ENCODE measurements at places on chromosomes 6 and 20.

DNA sequence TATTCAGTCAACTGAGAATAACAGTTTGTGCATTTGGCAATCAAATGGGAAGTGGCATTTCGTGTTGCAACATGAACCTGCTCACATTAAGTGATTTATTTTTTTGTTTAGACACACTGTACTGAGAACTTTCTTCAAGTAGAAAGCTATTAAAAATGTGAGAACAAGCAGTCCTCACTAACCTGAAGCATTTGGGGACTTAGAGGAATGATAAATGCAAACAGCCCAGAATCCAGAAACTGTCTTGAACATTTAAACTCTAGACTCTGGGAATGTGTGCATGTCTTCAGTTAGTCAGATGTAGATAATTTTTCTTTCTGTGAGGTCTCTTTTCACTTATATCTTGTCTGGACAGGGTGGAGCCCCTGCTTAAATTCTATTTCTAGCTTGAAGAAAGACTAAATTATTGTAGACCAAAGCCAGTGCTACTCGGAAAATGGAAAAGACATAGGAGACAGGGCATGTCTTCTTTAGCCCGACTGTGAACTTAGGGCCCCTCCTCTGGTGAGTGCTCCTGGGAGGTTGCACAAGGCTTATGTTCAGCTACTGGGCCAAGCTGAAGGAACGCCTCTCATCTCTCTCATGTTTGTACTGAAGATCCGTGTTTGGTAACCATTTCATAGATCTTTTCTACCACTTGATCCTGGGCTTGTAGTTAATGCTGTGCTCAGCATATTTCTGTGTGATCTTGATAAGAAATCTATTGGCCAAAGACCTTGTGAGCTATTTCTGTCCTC, 70.1 kb downstream of the SLX4IP start:
- no peak for DNase-seq

DNA sequence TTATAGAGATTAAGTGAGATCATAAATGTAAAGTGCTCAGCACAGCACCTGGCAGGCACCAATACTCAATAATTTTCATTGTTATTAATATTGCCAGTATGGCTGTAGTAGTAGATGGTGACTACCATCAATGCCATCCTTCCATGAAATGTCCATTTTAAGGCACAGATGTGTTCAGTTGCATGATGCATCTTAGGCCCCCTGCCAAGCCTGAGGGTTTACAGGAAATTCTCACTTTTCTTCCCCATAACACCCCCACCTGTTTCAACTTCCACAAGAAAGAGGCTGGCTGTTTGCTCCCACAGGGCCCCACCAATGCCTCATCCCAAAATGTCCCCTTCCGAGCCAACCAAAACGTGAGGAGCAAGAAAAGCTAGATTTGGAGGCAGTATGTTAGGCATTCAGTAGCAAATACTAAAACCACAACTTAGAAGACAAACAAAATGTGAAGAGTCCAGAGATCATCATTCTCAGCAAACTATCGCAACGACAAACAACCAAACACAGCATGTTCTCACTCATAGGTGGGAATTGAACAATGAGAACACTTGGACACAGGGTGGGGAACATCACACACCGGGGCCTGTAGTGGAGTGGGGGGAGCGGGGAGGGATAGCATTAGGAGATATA, 110.6 kb upstream of the NHSL1 start:
- DNase-seq = no peak

DNA sequence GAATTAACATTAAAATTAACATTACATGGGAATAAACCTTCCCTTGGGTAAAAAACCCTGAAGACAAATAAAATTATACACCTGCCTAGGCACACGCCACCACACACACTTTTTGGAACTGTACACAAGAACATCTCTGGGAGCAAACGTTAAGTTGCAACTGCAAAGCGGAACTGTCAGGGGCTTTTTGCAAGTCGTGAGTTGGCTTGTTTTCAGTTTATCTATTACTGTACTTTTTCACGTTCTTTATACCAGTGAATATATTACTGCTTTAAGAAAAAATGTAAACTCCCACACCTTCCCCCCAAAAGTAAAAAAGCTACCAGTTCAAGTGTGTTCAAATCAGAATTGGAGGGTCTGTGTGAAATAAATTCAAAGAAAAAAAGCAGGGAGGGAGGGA, 65.5 kb upstream of the NFATC2 start:
- DNase-seq = no peak

- no peak for DNase-seq
Observed at GRCh38 chr6:135062735-135063134, 8.1 kb upstream of the HBS1L start.

DNA sequence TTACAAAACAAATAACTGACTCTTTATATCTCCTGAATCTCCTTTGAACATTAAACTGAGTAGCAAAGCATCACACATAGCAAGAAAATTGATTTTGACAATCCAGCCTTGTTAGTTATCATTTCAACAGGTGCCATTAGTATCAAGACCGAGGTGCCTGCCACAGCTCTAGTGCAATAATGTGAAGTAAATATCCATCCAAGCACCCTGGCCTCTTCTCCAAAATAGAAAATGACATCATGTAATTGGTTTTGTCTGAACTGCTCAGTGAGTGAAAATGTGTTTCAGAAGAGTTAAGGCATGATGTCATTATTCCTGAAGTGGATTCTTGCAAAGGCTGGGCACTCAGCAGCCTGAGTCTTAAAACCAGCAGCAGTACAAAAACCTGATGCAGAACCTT, 341.4 kb downstream of the PLCB1 start:
- DNase-seq = no peak

- DNase-seq = no peak
Observed at GRCh38 chr6:56959938-56960337, 5.0 kb downstream of the BEND6 start.

GRCh38 chr6:4327841-4328240, 192.5 kb upstream of the ECI2 start:
- DNase-seq = no peak

- DNase-seq = peak; percentile 31
Observed at GRCh38 chr6:16690608-16691142, 70.6 kb downstream of the ATXN1 start.

DNA sequence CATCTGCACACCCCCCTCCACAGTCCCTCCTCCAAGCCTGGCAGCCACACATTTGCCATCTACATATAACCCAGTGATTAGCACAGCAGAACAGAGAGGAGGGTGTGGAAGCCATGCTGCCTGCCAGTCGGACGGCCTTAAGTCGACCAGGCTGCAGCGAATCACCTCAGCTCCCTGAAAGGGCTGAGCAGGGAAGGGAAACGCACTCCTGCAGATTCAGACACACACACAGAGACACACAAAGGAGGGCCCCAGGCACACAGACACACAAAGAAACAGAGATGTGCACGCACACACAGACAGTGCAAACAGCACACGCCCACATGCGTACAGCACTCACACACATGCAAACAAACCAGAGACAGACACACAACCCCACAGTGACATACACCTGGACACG, 11.2 kb upstream of the SIRPA start:
- DNase-seq = no peak

DNA sequence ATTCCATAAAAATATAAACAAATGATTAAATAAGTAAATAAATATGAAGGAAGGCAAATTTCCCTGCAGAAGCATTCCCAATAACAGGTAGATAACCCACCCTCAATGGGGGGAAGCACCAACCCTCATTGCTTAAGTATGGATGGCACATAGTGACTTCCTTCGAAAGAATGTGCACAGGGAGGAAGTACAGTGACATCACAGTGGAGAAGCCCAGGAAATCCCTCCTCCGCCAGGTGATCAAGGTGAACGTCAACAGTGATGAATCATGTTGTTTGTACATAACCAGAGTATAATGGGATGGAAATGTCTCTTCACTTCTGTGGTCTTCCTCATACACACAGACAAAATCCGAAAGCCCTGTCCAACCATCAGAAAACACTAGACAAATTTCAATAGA, 267.9 kb downstream of the THBS2 start:
- no peak for DNase-seq

DNA sequence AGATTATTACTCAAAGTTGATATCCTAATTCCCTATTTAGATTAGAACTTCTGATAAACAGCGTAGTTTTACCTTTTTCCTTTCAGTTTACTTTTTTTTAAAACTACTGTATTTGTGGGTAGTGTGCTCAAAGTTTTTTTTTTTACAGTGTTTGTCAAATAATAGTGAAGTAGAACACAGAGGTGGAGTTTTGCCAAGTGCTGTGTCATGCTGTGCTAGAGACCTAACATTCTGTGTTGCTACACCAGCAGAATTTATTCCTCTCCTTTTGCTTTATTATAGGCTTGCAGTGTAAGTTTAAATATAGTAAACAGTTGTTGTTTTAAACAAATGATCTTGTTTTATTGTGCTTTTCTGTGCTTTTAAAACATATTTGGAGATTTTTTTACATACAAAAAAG, 125.4 kb downstream of the HIVEP1 start:
- no peak for DNase-seq

GRCh38 chr6:27145731-27146455, 101.6 kb upstream of the PRSS16 start:
- DNase-seq = peak; percentile 60

DNA sequence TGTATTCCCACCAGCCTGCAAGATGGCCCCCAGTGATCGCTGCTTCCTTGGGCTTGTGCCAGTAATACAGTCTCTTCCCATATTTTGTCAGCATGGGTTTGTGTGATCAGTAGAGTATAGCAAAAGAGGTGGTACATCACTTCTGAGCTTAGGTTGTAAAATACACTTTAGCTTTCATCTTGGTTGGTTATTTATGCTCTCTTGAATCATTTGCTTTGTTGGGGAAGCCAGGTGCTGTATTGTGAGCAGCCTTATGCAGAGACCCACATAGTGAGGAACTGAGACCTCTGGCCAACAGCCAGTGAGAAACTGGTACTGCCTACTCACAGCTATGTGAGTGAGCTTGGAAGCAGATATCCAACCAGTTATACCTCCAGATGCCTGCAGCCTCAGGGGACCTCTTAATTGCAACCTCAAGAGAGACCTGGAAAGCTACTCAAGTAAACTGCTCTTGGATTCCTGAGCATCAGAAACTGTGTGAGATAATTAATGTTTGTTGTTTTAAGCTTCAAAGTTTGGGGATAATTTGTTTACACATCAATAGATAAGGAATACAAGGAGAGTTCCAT, 229.3 kb downstream of the FARS2 start:
- no peak for DNase-seq

- no peak for DNase-seq
Observed at GRCh38 chr6:15061180-15061641, 184.7 kb upstream of the JARID2 start.

- DNase-seq = no peak
Observed at GRCh38 chr6:132465530-132466485, 47.1 kb downstream of the STX7 start.

- DNase-seq = no peak
Observed at GRCh38 chr20:2749951-2750490, 50.4 kb downstream of the CPXM1 start.

- no peak for DNase-seq
Observed at GRCh38 chr6:97864366-97864765, 581.4 kb upstream of the MMS22L start.

- no peak for DNase-seq
Observed at GRCh38 chr6:25731721-25732120, 22.8 kb upstream of the SLC17A4 start.

GRCh38 chr20:51091406-51092195, 68.7 kb upstream of the KCNG1 start:
- no peak for DNase-seq

DNA sequence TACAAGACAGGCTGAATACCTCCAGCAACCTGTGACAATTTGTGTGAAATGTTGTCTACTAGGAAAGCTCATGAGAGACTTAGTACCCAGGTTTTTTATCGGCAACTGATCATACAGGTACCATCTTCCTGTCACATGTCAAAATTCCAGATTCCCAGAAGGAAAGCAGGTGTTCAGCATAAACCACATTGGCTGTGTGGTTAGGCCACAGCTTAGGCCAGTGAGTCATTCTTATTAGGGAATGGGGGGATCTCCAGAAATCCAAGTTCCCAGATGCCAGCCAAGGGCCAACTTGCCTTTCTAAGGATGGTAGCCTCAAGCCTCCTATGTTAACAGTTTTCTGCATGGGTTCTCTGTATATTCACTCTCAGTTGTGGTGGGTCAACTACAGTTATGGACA, 65.9 kb downstream of the FAM184A start:
- no peak for DNase-seq

GRCh38 chr6:68738039-68738438, 103.0 kb downstream of the ADGRB3 start:
- DNase-seq = no peak

DNA sequence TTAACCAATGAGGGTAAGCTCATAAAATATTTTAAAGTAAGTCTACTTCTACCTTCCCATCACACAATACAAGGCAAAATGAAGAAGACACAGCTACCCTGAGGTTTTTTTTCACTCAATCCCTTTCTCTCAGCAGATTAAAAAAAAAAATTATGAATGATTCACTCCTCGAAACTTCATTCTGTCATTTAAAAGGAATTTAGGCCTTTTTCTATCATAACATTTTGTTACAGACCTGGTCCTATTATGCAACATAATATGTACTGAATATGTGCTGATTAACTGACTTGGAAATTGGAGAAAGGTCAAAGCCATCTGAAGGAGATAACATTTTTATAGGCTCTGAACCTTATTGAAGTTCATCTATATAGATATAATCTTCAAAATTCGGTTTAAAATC, 45.5 kb downstream of the PRL start:
- no peak for DNase-seq

- DNase-seq = no peak
Observed at GRCh38 chr20:21504323-21504722, 9.5 kb downstream of the NKX2-2 start.

DNA sequence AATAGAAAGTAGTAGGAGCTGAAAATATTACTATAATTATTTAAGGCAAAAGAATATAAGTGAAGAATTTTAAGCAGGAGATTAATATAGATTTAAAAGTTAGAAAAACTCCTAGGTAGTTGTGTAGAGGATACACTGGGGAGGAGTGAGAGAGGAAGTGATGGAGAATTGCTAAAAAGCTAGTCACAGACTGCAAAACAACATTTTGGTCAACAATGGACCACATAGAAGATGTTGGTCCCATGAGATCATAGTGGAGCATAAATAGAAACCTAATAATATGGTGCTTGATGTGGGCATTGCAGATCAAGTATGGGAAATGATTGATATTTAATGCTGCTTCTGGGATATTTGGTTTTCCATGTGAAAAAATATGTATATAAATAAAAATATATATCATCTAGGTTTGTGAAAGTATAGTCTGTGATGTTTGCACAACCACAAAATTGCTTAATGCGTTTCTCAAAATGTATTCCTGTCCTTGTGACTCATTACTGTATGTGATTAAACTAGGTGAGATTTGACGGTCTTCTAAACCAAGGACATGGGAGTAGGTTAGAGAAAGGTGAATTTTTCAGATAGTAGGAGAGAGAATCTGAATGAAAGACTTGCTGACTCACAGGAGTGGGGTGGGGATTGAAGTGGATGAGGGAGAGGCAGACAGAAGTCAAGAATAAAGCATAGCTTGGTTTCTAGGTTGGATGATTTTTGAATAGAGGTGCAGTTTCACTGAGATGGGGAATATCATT, 174.0 kb downstream of the BCKDHB start:
- DNase-seq = no peak

Measured in activated naive CD4-positive, alpha-beta T cell treated with anti-CD3 and anti-CD28 coated beads, Interleukin-2, amount 50 U/mL, for 16 hours (primary cell).